T-helper 17 cell (primary cell): ENCODE measurements at places on chromosomes 1 and 21. TPM values are rescaled to one million over a fixed set of nuclear protein-coding genes. Genes with fewer than 3 reads are reported as not detected.

The ANGPTL7 gene
- not detected for total RNA-seq

The NBPF26 gene
- 36.3 TPM for total RNA-seq

The ERICH3 gene
- not detected for total RNA-seq

The PLD5 gene
- total RNA-seq: not detected
